ENCODE measurements at places on chromosomes 1 and 21.
A peak's percentile ranks its signal among the peaks of the same experiment; 100 is the strongest.

GRCh38 chr21:31558189-31558961, 101.1 kb upstream of the SOD1 start:
- peak; percentile 70 for DNase-seq

DNA sequence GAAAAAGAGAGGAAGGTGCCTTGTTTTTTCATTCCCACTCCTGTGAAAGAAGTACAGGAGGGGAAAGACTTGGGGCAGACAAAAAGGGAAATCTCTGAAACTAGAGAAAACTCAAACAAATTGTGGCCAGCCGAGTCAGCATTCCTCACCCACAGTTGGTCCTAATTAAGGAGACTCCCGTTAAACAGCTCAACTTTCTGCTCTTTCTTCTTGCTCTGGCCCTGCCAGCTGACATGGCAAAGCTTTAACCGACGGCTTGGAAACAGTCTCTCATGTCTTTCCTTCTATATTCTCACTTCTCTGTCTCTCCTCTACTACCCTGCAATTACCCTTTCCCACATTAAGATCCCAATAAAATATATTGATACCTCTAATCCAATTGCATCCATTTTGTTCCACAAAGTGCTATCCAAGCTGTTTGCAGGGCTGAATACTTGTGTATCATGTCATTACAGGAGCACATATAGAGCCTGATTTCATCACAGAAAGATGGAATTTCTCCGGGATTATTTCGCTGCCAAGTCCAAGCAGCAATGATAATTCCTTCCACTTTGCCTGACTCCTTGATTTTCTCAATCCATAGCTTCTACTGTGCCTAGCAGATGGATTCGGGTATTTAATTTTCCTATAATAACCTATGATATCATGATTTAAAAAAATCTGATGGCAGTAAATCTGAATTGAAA, 65.4 kb upstream of the IPO9 start:
- no peak for DNase-seq

DNA sequence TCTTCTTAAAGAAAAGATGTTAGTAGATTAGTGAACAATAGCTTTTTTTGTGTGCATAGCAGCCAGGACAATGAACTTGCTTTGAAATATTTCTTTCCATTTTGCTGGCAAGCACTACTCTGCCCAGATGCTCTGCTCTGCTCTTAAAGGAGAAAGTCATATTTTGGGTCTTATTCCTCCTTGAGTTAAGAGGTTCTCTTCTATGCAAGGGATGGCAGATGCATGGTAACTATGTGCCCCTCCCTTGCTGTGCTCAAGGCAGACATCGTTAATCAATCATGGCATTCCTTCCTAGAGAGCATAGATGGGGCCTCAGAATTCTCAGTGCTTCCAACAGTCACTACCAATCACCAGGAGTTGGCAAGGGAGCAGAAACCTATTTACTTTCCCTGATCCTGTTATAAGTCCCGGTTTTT, 27.6 kb downstream of the NIPAL3 start:
- DNase-seq, result no peak

DNA sequence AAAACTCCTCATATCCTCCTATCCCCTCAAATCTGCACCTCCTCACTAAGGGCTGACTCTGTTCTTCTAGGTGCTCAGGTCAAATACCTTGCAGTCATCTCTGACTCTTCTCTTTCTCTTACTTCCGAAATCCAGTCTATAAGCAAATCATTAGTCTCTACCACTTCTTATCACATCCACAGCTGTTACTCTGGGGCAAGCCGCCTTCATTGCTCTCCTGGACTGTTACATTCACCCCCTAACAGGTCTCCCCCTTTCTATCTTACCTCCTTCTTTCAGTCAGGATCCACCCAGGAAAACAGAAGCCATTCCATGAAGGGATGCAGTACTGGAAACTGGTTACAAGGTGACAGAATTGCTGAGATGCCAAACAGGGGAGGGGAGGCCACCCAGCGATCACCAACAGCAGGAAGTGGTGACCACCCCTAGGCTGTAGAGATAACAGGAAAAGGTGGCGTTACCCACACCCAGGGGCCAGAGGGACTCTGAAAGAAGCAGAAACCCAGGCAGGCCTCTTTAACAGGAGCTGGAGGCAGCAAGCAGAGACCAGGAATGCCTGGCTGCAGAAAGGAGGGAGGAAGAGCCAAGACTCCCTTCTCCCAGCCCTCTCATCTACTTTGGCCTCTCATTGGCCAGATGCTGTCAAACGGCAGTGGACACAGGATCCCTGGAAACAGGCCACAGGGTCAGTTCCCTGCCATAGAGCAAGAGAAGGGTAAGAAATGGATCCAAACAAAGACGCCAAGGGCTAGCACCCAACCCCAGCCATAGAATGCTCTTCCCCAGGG, 55.5 kb upstream of the FOXO6 start:
- no peak for DNase-seq

DNA sequence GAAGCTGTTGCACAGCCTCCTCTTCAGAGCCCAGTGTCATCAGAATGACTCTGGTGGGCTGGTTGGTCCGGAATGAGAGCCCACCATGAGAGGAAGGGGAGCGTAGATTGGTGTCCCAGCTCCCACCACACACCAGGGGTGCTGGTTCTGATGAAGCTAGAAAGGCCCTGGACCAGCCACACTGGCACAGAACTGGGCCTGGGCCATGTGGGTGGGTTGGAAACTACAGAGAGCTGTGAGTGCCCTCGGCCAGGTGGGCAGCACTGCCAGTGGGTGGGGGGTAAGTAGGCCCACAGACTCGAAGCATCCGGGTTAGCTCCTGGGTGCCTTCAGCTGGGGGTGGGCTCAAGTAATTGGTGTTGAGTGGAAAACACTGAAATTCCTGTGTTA, 11.6 kb upstream of the TFF1 start:
- DNase-seq, result no peak

GRCh38 chr1:44826375-44827196, 16.5 kb downstream of the PTCH2 start:
- no peak for DNase-seq

DNA sequence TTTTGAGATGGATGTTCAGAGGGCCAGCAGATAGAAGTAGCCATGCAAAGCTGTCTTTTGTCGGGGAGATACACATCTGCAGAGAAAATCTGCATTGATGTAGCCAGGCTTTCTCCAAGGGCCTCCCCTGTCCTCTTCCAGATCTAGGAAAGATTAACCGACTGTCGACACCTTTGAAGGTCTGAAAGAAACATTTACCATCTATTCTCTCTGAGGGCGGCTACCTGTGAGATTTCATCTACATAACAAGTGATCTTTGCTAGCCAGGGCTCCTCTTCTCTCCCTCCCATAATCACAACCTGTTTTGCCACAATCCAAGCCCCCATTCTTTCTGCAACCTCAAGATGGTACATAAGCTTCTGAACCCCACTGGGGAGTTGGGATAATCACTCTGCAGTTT, 193.6 kb downstream of the RGS7 start:
- no peak for DNase-seq

DNA sequence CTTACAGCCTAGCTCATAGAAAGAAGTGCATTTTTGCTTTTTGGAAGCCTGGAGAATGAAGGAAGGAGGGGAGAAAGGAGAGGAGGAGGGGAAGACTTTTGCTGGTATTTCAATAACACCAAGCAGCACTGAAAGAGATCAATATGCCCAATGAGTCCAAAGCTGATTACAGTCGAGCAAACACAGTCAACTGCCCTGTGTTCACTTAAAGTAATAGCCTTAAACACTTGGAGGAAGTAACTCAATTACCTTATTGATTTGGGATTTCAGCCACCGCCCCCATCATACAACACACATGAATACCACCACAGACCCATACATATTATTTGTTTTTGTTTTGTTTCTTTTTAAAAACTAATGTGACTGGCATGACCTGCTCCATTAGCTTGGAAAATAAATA, 23.3 kb upstream of the RXRG start:
- no peak for DNase-seq

GRCh38 chr1:218490406-218490922, 145.3 kb downstream of the TGFB2 start:
- no peak for DNase-seq

DNA sequence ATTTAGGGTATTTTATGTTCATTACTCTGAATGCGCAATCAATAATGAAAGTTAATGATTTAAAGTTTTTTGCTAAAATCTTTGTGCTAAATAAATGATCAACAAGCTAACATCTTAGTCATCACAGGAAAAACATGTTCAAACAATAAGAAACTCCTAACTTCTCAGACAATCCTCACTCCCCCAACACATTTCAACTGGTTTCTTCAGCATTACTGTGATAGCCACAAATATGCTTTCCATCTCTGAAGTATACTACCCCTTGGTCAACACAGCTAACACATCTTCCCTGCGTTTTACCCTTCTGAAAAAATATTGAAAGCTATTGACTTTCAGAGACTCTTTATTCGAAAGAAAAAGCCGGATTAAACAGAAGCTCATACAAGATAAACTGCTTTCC, 85.8 kb downstream of the ZNF644 start:
- no peak for DNase-seq

GRCh38 chr1:230243583-230244353, 176.7 kb downstream of the GALNT2 start:
- DNase-seq, result no peak

DNA sequence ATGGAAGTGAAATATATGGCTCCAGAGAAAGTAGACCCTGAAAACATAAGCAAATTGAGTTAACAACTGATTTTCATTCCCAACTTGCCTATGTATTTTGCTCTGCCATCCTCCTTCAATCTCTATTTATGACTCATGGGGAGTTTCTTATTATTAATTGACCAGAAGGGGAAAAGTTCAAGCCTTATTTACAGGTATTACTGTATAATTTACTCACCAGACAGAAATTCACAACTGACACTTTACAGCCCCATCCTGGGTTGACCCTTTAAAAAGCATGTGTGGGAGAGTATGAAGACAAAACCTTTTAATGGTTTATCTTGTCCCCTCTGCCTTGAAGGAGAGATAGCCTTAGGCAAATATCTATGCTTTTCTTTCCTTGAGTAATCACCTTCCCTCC, 39.8 kb upstream of the C1orf53 start:
- DNase-seq, result no peak

GRCh38 chr1:62139410-62139809, 55.2 kb upstream of the L1TD1 start:
- DNase-seq, result no peak

DNA sequence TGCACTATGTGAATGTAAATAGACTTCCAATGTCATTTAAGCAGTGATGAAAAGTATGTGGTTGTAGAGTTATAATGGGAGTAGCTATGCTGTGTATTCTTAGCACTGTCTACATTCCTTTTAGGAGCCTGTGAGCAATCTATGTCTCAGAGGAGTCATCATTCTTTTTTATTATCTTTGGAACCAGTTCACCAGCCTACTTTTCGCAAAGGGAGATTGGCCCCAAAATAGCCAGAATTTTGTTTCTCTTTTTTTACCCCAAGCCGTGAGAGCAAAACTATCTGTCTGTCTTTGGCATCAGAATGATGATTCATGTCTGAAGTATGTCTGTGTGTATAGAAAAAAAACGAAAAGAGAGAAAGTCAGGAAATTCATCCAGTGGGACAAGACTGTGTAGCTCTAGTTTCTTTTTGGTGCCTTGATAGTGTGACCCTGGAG, 44.2 kb downstream of the OSBPL9 start:
- DNase-seq, result no peak

DNA sequence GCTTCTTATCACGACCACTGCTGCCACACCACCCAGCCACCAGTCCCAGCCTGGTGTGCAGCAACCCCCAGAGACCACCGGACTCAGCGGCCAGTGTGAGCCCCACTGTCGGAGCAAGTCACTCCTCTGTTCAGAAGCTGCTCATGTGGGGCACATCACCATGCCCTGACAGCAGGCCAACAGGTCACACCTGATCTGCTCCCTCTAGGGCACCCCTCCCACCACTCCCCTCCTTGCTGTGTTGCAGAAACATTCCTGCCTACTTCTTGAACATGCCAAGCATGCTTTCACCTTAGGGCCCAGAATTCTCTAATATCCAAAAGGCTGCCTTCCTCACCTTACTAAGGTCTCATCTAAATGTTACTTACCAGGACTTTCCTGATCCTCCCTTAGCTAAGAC, 146.5 kb downstream of the SLC45A1 start:
- no peak for DNase-seq

DNA sequence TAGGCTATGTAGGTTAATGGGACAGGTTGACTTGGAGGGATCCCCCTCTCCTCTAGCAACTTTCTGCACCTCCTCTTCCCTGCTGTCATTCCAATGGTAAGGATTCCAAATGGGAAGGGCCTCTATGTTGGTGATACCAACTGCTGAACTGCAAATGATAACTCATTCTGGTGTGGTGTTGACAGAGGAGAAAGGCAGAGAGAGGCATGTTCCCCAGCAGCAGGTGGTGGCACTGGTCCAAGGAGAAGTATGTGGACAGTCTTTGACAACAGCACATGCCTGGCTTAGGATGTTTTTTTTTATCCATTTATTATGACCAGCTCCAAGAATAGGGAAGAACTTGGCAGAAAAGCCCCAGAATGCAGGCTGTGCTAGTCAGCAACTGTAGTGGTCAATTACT, 19.6 kb upstream of the SPAG17 start:
- no peak for DNase-seq

DNA sequence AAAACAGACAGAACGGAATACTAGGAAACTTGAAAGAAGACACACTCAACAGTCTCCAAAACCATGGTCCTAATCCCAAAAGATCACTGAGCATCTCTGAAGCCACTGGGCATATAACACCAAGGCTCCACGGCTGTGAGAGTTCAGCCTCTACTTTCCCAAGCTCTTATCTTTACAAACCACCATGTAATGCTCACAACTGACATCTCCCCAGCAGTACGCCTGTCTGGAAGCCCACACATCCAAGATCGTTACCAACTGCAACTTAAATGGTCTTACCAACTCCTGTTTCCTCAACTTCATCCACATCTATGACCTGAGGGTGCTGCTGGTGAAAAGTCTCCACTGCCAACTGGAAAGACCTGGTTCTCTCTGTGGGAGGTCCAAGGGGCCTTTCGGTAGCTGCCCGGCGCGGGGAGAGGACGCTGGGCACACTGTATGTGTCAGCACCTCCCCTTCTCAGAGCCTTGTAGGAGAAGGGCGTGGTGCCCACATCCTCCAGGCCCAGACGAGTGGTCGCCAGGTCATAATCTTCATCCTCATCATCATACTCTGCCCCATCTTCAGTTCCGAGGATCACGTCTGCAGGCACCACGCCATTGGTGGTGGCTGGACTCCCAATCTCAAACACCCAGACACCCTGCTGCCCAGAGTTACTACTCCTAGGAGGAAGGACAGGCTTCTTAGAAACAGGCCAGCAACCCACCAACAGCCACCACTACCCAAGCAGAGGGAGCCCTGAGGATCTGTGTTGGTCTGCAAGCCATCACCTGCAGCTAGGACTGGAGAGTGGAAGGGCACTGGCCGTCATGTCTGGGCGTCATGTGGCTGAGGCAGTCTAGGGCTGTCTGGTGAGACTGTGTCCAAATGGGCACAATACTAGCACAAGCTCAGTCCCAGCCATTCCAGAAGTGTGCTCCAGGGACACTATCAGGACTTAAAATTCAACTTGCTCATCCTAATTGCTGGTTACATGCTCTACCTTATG, 23.0 kb downstream of the NID1 start:
- DNase-seq, result no peak

Measured in activated naive CD4-positive, alpha-beta T cell treated with anti-CD3 and anti-CD28 coated beads, Interleukin-2, amount 10 ng/mL, durations not matched to agents 7 days and 5 days (primary cell).